Central memory CD4-positive, alpha-beta T cell (primary cell): ENCODE measurements at places on chromosomes 1 and 21.

DNA sequence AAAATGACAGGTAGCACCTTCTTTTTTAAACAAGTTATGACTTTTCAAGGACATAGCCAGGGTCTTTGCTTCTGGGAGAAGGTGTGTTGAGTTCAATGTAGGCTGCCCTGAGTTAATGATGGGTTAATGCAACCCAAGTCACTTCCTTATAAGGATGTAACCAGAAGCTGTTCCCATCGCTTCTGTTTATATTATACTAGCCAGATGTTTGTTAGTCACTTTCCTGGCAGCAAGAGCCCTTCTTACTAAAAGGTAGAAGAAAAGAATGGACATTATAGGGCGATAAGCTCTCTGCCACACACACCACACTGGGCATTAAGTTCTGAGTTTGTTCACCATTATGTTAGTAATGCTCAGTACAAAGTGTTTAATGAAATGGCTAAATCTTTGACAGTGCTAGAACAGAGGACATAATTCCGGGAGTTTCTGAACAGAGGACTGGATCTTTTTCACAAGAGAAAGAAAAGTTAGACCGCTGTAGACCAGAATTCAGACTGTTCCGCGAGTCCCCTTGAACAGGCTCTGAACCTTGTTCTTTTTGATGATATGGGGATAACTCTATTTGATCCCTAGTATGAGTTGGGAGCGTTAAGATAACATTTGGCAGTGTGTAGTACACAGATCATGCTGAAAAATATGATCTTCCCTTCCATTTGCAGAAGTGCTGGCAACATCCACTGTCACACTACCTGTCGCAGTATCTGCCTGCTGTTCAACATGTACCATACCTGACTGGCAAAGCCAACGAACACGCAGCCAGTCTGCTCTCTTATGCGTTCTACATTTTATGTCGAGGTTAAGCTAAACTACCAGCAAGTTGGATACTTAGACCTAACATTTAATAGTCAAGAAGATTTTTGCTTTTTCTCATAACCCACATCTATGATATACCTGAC is 41.0 kb downstream of the DEGS1 start:
- DNase-seq: no peak

DNA sequence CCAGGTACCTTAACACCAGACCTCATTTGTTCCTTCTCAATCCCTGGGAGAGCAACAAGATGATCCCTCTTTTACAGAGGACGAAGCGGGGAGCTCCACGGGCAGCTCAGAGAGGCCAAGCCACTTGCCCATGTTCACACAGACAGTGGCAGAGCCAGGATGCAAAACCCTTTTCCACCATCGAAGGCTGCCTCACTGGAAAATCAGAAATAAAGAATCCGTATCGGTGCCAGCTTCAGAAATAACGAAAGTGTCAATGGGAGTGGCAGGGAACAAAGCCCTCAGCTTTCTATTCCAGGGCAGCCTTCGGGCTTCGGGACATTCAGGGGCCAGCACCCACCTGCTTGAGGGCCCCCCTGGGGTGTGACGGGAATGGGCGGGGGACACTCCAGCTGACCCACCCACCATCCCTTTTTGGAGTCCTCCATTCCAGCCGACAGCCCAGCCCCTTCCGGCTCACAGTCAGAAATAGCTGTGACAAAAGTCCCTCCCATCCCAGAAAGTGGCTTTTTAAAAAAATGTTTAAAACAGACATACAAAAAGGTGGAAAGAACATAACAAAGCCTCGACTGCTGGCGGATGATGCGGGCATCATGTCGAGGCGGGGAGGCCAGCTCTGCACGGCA is 6.0 kb downstream of the IFFO2 start:
- DNase-seq: peak; percentile 48

GRCh38 chr1:47818682-47819573 is 178.3 kb downstream of the TRABD2B start:
- no peak for DNase-seq

GRCh38 chr1:161737625-161738024 is 12.0 kb upstream of the DUSP12 start:
- no peak for DNase-seq

DNA sequence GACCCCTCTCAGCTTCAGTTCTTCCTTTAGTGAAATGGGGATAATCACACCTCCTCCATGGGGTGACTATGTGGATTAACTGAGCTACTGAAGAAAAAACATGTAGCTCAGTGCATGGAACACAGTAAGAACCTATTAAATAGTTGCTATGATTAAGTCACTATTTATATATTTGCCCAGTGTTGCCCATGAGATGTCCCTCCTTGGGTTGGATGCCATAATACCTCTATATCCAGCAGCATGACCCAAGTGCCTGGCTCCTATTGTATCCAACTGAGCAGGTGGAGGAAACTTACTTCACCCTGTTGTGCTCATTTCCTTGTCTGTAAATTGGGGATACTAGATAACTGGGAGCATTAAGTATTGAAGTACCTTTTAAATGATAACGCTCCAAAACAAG is 47.1 kb upstream of the CYP2J2 start:
- DNase-seq: no peak

DNA sequence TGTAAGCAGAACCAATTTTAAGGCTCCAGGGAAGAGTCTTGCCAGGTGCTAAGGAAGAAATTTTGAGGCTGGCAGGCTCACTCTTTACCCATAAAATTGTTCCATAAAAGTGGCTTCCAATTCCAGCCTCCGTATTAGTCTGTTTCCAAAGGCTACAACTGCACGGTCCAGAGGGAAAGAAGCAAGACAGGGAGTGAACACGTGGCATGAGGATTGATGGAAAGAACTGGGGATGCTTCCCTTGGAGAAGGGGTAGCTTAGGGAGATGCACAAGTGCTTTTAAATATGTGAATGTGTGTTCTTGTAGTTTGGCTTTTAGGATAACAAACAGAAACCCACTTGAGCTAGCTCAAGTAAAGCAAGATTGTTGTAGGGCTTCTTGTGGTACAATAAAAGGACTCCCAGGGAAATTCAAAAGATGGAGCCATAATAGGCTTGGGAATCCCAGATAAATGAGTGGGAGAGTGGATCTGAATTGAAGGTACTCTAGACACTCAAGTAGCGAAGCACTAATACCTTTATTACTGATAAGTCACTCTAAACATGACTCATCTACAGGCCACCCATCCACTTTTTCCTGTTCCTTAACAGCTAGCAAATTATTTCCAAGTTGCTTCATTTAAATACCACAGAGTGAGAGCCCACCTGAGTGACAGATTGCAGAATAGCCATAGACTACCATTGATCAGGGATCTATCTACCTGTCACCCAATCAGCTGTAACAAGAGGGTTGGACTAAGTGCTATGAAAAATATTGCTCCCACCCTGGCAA is 34.8 kb upstream of the NPL start:
- DNase-seq: no peak

DNA sequence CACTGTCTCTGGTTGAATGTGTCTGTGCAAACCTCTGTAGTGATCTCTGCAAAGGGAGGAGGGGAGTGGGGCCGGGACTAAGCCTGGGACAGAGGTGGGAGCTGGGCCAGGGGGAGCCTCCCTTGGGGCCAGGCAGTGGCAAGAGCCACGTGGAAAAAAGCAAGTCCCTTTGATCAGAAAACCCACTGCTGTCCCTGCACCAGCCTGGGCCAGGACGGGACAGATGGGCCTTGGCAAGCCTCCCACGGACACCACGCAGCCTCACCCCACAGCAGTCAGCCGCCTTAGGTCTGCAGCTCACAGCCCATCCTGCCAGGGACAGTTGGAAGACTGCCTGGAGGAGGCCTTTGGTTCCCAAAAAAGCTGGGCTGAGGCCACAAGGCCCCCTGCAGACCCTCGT is 11.7 kb upstream of the TRAPPC10 start:
- DNase-seq: no peak

GRCh38 chr1:40665335-40666171 is at the start of gene RIMS3:
RIMS3 (minus strand) TSS chr1:40665682; CDS start chr1:40641925, 23,757 bp downstream.
- peak; percentile 71 for DNase-seq

DNA sequence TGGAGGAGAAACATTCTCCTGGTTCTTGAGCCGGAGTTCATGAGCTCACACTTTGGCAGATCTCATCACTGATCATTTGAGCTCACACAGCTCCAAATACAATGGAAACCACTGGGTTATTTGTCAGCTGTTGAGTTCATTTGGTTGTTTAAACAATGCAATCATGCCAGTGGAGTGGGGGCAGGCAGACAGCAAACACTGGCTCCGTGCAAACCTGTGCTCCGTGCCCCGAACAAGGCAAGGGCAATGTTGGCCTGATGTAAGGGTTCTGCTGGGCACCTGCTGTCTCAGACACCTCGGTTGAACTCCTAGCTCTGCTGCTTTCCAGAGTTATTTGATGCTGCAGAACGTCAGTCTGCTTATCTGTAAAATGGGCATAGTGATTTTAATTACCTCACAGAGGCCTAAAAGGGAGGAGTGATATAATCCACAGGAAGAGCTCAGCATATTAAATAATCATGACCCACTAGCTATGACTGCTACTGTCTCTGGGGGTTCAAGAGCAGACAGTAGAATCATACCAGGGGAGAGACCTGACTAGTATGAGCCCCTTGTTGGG is 20.0 kb upstream of the CLIC6 start:
- no peak for DNase-seq

- no peak for DNase-seq
Measured at GRCh38 chr1:183048087-183049085, 25.2 kb downstream of the LAMC1 start.

DNA sequence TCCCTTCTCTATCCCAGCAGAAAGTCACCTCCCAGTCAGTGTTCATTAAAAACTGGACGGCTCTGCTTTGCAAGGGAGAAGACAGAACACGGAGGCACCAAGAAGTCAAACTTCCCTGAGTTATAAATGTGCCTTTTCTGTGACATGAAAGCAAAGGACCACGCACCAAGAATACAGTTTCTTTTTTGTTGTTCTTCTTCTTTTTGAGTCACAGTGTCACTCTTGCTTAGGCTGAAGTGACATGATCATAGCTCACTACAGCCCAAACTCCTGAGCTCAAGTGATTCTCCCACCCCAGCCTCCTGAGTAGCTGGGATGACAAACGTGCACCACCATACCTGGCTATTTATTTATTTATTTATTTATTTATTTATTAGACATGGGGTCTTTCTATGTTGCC is 22.7 kb downstream of the GLUL start:
- no peak for DNase-seq

GRCh38 chr1:172515927-172516326 is 17.0 kb upstream of the SUCO start:
- no peak for DNase-seq

GRCh38 chr21:16842696-16843035 is 670.2 kb upstream of the CXADR start:
- no peak for DNase-seq

- no peak for DNase-seq
Measured at GRCh38 chr21:45818276-45818903, 163.2 kb upstream of the COL6A1 start.

- no peak for DNase-seq
Measured at GRCh38 chr21:35559128-35559828, 501.0 kb downstream of the SETD4 start.

- DNase-seq: no peak
Measured at GRCh38 chr1:205371871-205372660, 15.3 kb upstream of the KLHDC8A start.

- DNase-seq: no peak
Measured at GRCh38 chr1:6099787-6100765, 54.4 kb downstream of the KCNAB2 start.

- no peak for DNase-seq
Measured at GRCh38 chr1:243462929-243463697, 207.3 kb downstream of the SDCCAG8 start.

DNA sequence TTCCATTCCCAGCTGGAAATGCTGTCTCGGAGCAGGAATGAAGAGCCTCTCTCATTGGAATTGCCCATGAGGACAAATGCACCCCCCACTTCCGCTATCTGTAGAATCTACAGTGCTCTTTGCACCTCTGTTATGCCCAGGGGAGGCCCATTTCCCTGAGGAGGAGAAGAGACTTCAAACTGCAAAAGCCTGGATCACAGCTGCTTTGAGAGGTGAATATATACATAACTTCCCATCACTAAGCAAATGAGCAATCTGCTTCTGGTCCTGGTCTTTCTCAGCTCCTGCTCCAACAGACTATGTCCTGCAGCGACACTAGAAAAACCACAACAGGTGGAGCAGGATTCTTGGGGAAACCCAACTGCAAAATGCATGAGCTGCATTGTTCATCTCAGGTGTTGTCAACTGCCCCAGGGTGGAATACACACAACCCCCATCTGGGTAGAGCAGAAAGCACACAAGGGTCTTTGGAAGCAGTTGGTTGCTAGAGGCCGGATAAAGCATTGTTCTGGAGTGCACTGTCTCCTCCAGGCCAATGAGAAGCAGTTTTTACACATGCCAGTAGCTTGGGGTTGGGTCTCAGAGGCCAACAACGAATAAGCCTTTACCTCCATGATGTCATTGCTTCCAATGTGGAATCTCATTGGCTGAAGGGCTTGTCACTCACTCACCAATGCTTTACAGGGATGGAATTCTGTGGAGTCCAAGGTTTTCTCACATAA is 67.7 kb upstream of the RAB4A start:
- no peak for DNase-seq

GRCh38 chr1:208036106-208036808 is 125.3 kb upstream of the CD34 start:
- DNase-seq: no peak

DNA sequence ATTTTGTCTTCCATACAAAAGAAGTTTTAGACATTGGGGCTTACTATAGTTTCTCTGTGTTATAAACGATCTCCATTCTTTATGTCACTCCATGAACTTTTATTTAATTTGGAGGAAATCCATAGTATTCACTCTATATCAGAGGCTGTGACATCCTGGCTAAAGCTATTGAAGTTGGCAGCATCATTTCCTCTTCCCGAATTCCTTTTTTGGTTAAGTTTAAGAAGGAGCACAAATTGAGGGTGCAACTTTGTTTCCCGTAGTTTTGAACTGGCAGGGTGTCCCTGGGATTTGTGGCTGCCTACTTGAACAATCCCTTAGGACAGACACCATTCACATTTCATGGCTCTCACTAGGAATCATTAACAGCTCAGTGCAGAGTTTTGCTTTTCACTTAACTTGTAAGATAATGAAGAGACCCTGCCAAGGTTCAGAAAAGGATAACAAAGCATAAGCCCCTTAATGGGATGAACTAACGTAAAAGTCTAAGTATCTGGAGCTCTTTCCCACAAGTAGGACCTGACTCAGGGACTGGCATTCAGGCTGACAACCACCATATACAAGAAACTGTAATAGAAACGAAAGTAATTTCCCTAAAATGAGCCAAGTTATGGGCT is 13.9 kb downstream of the S1PR1 start:
- no peak for DNase-seq

DNA sequence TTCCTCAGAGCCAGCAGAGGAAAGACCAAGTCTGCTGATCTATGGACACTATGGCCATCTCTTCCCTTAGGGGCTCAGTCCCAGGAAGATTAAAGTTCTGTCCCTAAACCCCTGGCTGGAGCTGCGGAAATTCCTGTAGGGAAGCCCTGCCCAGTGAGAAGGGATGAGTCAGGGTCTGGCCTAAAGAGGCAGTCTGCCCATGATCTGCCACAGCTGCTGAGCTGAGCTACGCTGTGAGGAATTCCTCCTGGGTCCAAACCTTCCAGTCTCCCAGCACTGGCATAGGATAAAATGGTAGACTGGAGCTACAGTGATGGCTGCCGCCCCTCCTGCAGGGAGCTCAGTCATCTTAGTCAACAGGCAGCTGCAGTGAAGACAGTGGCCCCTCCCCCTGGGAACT is 213.7 kb downstream of the BRINP2 start:
- no peak for DNase-seq
